ENCODE measurements at places on chromosomes 11 and 22.
A peak's percentile ranks its signal among the peaks of the same experiment; 100 is the strongest.

GRCh38 chr11:79059141-79059540, 381.7 kb downstream of the TENM4 start:
- DNase-seq = no peak

DNA sequence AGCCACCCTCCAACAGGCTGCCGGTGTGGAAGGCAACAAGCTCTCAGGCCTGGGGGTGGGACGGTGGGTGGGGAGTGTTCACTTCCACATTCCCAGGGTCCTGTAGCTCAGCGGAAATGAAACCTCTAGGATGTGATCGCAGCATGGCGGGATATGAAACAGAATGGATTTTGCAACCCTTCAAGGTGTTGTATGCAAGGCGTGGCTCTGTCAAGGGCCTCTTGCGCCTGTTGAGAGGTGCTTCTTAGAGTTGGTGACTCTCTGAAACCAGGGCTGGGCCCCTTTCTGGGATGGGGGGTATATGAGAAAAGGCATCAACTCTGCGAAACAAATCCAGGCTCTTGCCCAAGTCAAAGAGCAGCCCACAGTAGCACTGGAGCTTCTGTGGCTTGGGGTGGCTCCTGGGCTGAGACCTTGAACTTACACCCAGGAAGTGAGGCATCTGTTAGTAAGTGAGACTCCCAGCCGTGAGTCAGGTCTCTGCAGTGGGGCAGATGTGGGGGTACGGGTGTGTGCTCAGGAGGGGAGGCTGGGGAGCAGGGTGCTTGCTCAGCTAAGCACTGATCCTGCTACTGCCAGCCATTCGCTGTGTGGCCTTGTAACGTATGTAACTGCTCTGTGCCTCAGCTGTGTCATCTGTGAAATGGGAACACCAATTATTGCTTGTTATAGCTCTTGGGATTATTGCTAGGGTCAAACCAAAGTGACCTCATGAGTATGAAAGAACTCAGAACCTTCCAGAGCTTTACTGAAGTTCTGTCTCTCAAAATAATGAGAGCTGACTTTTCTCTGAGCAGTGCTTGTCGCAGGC, 28.3 kb downstream of the NECTIN1 start:
- DNase-seq = peak; percentile 91

DNA sequence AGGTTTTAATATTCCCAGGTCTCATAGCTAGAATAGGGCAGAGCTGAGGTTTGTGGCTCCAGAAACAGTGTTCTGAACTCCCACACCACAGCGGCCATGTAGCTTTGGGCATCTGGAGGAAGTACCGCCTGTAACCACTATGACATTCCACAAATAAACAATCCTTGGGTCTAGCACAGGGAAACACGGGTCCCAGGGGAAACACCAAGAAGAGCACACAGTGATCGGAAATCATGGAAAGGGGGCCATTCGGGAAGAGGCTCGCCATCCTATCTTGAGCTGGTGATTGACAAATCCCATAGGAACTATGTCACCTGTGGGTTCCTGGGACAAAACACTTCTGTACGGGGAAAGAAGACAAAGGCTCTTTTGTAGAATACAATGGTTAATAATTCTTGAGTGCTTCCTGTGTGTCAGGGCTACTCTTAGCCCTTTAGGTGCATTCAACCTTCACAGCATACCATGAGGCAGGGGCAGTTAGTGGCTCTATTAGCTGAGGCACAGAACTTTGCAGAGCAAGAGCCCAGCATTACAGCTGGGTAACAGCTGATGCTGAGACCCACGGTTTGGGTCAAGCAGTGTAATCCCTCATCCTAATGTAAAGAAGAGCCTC, 514.2 kb downstream of the NTM start:
- no peak for DNase-seq

DNA sequence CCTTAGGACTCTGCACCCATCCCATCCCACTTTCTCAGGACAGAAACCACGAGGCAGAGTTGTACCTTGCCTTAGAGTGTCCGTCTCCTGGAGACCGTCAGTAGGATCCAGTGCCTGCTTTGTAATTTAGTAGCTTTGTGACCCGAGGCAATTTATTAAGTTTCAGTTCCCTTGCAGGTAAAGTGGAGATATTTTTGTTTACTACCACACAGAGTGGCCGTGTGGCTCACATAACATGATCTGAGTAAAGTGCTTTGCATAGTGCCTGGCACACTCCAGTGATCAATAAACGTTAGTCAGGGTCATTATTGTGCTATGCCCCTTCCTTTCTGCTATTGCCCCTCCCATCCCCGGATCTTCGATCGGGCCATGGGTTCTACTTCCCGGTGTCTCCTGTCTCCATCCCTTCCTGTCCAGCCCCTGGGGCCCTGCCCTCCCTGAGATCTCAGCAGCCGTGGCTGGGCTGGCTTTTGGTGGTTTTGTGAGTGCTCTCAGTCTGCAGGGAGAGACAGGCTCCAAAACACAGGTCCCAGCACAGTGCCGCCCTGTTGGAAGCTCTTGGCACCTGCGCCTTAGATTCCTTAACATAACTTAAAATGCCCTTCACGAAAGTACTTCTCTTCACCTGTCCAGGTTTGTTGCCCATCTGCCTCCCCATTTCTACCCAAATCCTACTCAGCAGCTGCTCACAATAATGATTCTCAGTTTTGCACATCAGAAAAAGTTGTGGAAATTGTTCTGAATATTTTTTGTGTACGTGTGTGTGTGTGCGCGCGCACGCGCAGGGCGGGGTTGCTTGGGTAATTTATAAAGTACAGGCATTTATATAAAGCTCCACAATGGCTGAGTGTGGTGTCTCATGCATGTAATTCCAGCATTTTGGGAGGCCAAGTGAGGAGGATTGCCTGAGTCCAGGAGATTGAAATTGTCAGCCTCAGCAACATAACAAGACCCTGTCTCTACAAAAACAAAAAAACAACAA, 753.7 kb downstream of the NTM start:
- no peak for DNase-seq

DNA sequence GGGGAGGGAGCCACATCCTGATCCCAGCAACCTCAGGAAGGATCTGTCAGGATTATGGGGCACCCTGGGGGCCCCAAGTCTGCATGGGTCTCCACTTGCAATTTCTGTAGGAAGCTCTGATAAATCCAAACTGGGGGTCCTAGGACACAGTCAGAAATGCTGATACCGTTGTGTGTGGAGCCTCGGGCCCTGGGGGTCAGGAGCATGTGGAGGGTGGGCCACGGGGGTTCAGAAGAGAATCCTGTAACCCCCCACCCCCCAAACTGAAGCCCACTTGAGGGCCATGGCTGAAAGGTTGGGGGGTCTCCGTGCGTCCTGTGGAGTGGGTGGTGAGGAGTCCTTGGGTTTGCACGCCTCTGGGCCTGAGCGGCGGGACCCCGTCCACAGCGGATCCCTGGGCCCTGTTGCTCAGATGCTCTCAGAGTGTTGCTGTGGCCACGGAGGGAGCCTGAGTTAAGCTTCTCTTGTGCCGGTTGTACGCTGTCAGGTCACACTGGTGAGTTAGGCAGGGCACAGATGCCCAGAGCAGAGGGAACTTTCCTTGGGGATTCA, 72.2 kb downstream of the LRP5 start:
- no peak for DNase-seq

GRCh38 chr11:32312865-32313403, 122.4 kb downstream of the WT1 start:
- peak; percentile 76 for DNase-seq

DNA sequence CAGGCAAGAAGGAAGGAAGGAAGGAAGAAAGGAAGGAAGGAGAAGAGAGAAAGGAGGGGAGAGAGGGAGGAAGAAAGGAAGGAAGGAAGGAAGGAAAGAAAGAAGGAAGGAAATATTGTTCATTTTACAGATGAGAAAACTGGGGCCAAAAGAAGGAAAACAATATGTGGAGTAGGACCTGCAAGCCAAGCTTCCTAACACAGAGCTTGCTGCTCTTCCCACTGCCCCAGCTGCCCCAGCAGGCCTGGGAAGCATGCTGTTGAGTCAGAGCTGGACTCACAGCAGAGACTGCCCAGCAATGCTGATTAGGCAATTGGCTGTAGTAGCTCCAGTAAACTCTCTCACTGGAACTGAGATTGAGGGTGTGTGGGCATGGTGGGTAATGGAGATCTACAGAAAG, 42.6 kb upstream of the SMCO4 start:
- DNase-seq = peak; percentile 65

- DNase-seq = peak; percentile 77
These were observed 39.1 kb upstream of the SHISAL1 start for GRCh38 chr22:44351685-44352377.

DNA sequence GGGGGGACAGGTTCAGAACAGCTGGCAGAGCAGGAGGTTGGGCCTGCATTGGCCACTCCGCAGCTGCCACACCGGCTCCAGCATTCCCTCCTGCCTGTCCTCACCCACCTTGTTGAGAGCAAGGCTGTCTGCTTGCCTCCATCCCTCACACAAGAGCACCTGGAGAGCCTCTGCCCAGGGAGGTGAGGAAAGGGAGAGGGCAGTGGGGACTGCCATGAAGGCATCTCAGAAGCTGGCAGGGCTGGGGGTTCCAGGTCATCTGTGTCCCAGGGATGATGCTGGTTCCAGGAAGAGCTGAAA, 27.1 kb downstream of the RSPH14 start:
- no peak for DNase-seq

GRCh38 chr11:8168485-8169257, at the start of gene RIC3:
Gene RIC3, minus strand, starts transcription at chr11:8169025. Its CDS starts 36 bp downstream, at chr11:8168989.
- no peak for DNase-seq

- no peak for DNase-seq
These were observed 1117.3 kb downstream of the BRD1 start for GRCh38 chr22:48710410-48710809.
